Activated T-helper 9 cell treated with anti-CD3 and anti-CD28 coated beads, Interleukin-2, amount 50 U/mL, for 16 hours (primary cell): ENCODE measurements at places on chromosomes 3 and 15.
A peak's percentile ranks its signal among the peaks of the same experiment; 100 is the strongest.

DNA sequence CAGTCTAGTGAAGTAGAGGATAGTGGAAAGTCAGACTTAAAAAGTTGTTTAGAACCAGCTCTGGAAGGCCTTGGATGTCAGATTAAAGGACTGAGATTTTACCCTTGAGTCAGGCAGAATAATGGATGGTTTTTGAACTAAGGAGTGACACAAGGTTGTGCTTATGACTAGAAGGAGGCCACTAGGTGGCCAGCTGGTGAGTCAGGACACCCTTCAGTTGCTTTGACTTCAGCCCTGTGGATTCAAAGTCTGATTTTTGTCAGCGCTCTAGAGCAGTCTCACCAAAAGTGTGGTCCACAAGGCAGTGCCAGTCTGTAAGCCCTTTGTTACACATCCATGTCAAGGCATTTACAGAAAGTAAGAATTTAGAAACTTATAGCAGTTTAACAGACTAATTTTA is 3.8 kb upstream of the GABPB1 start:
- no peak for DNase-seq

DNA sequence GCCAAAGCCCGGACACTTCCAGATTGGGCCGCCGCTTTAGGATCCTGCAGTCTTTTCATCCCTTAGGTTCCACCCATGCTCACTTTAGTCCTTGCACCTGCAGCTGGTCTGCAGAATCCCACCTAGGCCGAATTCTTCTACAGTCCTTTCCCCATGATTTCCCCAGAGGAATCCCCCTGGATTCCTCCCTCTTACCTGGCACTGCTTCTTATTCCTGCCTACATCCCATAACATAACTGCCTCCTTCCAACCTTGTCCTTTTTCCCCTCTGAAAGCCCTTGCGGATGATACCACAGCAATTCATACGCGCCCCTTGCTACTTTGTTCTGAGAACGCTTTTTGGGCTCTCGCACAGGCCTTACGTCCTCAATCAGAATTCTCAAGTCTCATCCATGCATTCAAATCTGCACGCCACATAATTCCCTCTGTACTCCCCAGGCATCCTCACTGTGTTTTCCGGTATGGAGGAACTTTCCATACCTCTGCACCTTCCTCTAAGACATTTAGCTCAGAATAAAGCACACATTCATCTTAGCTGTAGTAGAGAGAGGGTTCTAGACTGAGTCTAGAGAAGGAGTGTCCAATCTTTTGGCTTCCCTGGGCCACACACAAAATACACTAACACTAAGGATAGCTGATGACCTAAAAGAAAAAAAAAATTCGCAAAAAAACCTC is 619 bp downstream of the EIF2AK4 start:
- no peak for DNase-seq

DNA sequence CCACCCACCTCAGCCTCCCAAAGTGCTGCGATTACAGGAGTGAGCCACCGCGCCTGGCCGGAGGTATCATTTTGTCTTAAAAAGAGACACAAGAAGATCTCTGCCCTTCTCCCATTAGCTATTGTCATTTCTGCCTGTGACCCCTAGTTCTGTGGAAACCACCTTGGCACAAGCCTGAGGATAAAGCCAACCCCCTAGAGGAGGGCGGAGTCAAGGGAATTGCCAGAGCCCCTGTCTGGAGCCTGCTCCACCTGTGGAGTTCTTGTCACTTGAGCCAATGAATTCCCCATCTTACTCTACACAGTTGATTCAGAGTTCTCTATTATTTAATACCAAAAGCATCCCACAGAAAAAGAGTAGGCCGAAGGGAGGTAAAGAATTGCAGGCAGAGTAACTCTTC is 34.9 kb upstream of the KLHL6 start:
- DNase-seq = no peak

DNA sequence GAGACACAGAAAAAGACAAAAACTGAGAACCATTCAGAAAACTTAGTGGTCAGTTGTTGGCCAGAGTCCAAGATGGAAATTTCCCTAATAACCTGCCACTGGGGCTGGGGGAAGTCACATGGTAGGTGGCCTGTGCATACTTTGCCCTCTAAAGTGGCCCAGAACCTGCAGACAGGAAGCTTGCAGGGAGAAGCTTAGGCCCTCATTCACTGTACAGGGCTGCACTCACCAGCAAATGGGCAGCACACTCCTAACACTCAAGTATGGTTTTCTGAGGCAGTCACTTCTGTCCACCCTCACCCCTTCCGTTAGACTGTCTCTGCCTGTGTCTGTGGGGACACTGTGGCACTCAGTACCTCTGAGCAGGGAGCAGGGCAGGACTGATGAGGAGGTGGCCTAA is 14.5 kb upstream of the RNU6-1 start:
- DNase-seq = no peak

DNA sequence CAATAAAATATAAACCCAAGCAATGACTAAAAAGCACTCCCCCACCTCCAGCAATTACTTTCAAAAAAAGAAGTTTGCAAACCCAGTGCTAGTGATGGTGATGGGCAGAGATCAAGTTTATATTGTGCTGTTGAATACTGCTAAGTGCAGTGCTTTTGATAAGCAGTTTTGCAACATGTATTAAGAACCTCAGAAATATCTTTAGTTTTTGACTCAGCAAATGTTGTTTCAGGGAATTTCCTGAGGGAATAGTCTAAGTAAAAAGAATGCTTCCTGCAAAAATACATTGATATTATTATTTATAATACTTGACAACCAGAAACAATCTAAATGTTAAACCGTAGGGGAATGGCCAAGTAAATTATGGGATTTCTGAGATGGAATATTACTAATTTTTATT is 69.3 kb downstream of the ADAMTSL3 start:
- no peak for DNase-seq

DNA sequence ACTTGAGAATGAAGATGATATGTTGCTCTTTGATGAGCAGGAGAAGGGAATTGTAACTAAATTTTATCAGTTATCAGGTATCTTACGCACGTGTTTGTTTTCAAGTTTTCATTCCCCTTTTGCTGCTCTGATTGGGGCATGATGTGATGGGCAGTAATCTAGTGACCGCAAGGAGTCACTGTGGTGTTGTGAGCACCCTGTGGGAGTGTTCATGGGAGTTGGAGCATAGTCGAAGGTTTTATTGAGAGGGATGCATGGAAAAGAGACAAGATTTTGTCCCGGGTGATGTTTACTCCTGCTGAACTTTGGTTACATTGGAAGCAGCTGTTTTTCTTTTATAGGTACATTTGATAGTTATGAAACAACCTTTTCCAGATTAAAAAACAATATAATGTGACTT is 2.1 kb downstream of the FAN1 start:
- no peak for DNase-seq

- no peak for DNase-seq
Observed at GRCh38 chr3:142853270-142854168, 35.4 kb downstream of the PCOLCE2 start.

- DNase-seq = no peak
Observed at GRCh38 chr3:12588039-12589009, 31.4 kb downstream of the MKRN2 start.

DNA sequence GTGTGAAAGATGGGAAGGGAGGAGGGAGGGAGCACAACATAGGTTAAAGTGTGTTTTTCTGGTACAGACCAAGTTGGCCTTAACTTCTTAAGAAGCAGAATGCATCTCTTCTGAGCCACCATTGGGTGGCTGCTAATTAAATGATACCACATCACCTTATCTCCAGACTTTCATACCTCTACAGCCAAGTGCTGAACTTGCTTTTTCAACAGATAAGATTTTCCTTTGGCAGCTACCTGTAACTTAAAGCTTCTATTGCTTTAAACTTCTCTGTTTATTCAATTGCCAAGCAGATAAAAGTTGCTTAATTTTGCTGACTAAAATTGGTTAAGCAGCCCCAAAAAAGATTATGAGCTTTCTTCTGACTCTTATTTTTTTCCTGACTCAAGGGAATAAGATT is 292.4 kb upstream of the SGO1 start:
- DNase-seq = no peak

- DNase-seq = no peak
Observed at GRCh38 chr3:24222165-24222805, 272.4 kb downstream of the THRB start.

DNA sequence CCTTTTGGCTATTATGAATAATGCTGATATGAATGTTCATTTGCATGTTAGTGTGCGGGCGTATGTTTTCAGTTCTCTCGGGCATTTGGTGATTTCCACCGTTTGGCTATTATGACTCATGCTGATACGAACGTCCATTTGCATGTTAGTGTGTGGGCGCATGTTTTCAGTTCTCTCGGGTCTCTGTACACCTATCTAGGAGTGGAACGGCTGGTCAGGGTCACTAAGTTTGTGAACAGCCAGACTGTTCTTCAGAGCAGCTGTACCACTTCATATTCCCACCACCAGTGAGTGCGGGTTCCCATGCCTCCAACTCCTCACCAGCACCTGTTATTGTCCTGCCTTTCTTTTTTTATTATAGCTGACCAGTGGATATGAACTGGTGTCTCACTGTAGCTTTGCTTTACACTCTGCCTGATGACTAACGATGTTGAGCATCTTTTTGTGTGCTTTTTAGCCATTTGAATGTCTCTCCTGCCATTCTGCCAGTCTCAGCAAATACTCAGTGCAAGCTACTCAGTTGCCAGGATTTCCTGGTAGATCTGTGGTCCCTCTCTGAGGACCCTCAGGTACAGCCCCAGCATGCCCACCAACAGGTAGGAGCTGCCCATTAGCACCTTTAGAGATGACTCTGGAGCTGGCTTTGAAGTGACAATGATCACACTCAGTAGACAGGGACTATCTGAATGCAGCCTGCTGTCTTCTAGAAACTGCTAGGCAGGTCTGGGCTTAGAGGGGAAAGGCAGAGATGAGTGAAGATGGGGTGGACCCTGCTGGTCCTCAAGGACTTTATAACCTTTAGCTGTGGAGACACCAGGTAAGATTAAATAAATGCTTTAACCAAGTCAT is 141.1 kb downstream of the XXYLT1 start:
- peak; percentile 13 for DNase-seq

DNA sequence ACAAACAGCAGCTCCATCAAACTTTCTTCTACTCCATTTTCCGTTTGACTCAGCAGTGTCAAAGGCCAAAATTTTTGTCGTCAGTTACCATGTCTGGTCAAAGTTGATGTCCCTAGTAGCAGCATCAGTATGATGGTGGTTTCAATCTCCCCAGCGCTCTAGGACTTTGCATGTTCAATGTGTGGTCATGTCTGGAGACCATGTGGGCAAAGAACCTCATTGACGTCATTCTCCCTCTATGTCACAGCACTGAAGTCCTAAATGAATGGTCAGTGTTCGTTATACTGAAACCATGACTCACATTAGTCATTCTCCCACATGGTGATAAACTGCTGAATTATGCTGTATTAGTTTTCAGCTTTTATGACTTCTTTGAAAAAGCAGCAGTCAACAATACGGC is 23.2 kb downstream of the SHC4 start:
- no peak for DNase-seq

DNA sequence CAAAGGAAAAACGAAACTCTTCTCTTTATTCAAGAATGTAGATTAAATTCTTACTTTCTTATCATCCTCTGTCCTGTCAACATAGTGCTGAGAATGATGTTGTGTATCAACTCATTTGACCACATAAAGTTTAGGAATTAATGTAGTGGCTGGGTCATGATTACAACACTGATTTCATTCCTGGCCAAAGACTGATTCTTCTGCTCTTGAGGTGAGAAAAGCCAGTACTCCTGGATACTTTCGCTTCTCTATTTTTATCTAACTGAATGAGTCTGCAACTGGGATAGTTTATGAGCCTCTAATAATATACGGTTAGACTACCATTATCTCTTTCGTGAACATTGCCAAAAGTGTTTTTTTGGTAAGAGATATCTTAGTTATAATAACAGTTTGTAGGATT is 173.0 kb downstream of the LPP start:
- DNase-seq = no peak

- no peak for DNase-seq
Observed at GRCh38 chr3:105093371-105094252, 273.1 kb upstream of the ALCAM start.

- DNase-seq = no peak
Observed at GRCh38 chr3:150022381-150023238, 51.9 kb upstream of the PFN2 start.

DNA sequence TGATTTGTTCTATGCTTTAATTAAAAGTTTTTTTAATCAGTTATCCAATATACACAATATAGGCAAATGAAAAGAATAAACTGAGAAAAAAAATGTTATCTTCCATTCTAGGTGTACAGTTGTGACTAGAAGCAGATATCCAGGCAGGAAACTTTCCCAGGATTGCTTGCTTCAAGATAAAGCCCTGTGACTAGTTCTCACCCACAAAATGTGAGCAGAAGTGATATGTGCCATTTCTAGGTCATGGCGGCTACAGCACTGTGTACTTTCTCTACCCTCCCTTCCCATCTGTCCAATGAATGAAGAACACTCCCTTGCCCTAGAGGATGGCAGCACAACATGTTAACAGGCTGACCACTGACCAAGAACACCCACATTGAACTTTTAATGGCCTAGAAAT is 110.5 kb upstream of the STT3B start:
- DNase-seq = no peak

DNA sequence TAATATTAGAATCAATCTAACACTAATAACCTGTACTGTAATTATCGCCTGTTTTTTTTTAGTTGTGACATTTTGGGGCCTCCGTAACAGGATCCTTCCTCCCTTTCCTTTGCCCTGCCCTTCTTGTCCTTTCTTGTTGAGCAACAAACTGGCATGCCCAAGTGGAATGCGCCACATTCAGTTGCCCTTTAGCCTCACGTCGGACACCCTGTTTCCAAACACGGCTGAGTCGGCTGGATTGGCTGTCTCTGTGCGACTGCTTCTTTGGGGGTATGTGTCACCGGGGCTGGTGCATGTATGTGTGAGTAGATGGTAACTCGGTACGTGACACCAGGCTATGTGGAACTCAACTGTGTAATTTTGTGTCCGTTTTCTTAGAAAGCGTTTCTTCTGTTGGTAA is 24.1 kb downstream of the TRAK1 start:
- DNase-seq = no peak

- DNase-seq = no peak
Observed at GRCh38 chr15:85396554-85396953, 16.2 kb downstream of the AKAP13 start.

- no peak for DNase-seq
Observed at GRCh38 chr3:187572441-187572840, 97.8 kb downstream of the SST start.

GRCh38 chr3:167729591-167729990 is 5.1 kb downstream of the PDCD10 start:
- DNase-seq = no peak

GRCh38 chr3:72390841-72391240 is 457.4 kb downstream of the SHQ1 start:
- DNase-seq = no peak

DNA sequence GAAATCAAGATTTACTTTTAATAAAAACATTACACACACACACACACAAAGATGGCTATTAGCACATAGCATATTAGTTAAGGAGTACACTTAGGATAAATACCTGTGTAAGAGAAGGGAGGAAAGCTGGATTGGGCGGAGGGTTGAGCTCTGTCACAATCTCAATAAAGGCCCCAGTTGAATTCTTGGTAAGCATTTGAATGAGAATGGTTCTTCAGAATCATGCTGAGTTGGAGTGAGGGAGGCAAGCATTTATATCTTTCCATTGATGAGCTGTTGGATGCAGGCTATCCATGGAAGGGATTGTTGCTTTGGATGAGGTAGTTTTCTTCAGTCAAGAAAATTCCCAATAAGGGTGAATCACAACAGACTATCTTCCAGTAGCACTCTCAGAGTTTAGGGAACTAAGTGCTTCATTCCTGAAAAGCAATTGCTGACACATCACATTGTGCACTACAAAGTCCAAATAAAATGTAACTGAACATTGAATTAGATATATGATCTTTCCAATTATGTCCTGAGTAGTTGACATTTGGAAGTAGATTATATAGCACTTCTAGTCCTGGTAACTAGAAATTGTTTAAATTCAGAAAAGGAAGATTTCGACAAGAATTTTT is 95.7 kb downstream of the SUCNR1 start:
- DNase-seq = no peak

- no peak for DNase-seq
Observed at GRCh38 chr3:167940241-167940640, 155.5 kb downstream of the GOLIM4 start.
